ENCODE measurements at places on chromosomes 2 and 18.

DNA sequence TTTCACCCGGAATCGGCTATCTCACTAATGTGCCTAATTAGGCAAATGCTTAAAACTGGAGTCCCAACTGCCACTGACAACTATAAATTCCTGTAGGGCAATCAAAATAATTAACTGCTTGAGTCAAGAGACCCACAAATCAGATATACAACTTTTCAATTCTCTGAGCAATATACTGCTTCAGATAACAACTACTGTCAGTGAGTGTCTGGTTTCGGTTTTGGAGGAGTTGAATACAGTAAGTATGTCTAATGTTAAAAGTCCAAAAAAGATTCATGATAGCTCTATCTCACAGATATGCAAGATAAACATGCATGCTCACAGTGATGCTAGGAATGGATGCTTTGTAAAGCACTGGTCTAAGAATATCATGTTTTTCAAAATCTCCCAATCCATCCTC lies 283.3 kb downstream of the NRXN1 start:
- no peak for DNase-seq

DNA sequence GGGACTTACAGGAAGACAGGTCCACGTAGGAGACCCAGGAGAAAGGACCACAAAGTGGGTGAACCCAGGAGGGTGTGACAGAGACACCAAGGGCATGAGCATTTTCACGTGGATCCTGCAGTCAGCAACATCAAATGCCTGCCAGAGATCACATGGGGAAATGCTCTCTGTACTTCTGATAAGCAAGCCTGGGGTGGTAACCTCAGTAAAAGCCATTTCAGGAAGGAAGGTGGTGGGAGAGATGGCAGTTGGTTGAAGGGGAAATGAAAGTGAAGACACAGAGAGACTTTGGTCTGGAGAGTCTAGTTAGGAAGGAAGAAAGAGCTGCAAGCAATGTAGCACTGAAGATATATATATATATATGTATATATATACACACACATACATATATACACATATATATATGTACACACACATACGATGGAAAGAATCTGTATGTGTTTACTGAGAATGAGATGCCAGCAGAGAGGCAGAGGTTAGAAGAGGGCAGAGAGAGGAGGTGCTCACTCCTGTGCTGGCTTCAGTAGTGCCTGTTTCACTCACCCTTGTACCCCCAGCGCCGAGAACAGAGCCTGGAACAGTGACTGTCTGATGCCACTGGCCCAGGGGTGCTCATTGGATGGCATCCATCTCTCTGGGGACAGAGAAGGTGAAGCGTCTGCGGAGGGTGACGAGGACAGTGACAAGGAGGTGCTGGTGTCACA lies 314.9 kb downstream of the AFF3 start:
- no peak for DNase-seq

DNA sequence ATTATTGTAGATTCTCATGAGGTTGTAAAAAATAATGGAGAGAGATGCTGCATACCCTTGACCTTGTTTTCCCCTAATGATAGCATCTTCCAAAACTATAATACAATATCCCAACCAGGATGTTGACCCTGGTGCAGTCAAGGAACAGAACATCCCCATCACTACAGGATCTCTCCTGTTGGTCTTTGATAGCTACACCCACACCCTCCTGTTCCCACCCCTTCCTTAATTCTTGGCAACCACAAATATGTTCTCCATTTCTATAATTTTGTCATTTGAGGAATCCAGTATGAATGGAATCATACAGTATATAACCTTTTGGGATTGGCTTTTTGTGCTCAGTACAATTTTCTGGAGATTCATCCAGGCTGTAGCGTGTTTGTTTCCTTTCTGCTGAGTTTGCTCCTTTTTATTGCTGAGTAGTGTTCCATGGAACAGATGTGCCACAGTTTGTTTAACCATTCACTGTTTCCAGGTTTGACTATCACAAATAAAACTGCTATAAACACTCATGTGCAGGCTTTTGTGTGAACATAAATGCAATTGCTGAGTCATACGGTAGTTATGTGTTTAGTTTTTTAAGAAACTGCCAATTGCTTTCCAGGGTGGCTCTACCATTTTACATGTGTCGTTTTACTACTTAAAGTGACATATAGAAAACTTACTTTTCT lies 22.2 kb downstream of the MCFD2 start:
- no peak for DNase-seq

GRCh38 chr18:61891894-61892293 lies 913 bp downstream of the RNF152 start:
- no peak for DNase-seq

- DNase-seq: peak; percentile 77
Measured at GRCh38 chr18:46155641-46156051, 51.5 kb downstream of the HAUS1 start.

DNA sequence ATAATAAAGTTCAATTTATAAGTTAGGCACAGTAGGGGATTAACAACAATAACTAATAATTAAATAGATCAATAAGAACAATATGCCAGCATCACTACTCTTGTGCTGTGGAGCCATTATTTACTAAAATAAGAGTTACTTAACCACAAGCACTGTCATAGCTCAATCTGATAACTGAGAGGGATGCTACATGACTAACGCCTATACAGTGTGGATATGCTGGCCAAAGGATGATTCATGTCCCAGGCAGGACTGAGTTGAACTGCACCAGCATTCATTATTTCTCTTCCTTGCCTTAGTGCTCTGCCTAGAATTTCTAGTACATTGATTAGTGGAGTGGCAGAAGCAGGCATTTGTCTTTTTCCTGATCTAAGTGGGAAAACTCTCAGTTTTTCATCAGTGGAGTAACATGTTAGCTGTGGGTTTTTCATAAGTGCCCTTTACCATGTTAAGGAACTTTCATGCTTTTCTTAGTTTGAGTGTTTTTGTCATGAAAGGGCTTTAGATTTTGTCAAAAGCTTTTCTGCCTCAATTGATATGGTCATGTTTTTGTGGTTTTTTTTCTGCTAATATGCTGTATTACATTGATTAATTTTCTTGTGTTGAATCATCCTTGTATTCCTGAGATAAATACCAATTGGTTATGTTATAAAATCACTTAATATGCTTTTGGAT lies 21.7 kb downstream of the KIAA1328 start:
- no peak for DNase-seq

DNA sequence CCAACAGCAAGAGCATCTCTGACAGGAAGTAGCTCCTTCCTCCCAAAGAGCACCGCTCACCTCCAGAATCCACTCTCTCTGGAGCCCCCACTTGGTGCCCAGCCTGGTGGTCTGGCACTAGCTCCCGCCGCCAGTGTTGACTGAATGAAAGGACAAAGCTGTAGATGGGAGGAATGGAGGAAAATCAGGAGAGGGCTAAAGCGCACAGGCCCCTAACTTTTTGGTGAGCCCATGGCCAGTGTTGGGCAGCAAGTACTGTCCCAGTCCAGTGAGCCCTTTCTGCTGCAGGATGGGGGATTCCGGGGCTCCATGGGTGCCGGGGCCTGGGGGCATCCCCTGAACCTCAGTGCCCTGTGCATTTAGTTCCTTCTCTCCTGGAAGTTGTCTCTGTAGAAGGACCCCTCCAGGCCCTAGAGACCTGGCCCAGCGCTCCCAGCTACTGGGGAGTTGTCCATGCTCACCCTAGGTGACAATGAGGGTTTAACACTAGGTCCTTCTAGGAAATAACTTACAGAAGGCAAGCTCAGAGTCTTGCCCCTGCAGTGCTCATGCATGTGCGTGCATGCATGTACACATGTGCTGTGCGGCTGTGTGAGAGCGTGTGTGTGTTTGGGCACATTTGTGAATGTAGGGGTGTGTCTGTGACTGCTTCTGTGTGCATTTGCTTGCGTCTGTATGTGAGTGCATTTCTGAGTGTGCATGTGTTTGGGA lies 33.6 kb downstream of the GLI2 start:
- DNase-seq: peak; percentile 38

GRCh38 chr2:103005393-103005792 lies 243.6 kb downstream of the TMEM182 start:
- DNase-seq: no peak

Measured in activated effector memory CD4-positive, alpha-beta T cell treated with anti-CD3 and anti-CD28 coated beads, Interleukin-2, amount 50 U/mL, for 16 hours (primary cell).